DMS 273 treated with DMSO at 0.1 percent for 48 hours (cell line): ENCODE measurements at places on chromosomes 2 and 18.

- no peak for DNase-seq
Measured at GRCh38 chr18:35861367-35862118, 110.9 kb upstream of the RMP24 start.

DNA sequence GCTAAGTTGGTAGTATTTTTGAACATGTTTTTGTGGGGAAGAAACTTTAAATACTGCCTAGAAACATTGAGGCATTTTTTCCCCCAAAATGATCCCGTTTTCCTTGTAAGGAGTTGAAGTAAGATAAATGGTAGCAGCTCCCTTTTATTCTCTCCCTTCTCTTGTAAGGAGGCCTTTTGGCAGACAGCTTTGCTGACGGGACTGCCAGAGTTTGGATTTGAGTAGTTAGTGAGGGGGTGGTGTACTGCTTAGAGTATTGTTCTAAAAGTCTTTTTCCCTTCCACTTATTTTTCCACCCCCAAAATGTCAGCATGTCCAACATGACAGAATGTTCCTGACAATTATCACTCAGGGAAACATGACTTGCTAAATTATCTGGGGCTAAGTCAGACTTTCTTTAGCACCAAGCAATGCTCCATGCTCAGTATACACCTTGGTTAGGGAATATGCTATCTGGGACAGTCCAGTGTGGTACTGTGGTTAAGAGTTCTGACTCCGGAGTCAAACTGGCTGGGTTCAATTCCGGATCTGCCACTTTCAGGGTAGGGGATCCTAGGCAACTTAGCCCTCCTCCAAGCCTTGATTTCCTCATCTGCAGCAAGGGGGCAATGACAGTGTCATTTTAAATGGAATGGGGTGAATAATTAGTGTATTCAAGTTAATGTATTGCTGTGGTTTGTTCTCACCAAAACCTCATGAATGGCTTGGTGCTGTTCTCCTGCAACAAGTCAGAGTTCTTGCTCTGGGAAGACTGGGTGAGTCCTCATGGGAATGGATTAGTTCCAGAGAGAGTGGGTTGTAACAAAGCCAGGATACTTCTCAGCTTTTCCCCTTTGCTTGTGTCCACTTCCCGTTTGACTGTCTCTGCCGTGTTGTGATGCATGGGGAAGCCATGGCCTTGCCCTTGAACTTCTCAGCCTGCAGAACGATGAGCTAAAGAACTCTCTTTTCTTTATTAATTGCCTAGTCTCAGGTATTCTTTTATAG is 116.2 kb downstream of the TANC1 start:
- DNase-seq: no peak

- no peak for DNase-seq
Measured at GRCh38 chr2:190763901-190764514, 115.1 kb downstream of the NAB1 start.

DNA sequence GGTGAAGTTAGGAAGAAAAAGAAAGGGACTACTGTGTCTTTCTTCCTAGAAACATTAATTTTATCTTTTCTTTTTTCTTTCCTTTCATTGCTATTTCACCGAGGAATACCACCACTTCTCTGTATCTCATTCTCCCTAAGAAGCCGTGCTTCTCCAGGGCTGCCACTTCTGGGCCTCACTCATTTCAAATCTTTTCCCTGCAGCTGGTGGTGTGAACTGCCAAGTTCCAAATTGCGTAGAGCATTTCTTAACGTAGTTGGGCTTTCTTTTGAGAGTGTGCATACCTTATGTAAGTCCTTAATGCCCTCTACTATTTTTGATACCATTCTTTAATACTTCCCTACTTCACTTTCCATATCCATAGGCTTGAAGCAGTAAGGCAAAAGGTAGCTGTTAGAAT is 66.7 kb upstream of the CYP1B1 start:
- DNase-seq: no peak

- DNase-seq: no peak
Measured at GRCh38 chr2:222307143-222307756, 8.5 kb upstream of the PAX3 start.

DNA sequence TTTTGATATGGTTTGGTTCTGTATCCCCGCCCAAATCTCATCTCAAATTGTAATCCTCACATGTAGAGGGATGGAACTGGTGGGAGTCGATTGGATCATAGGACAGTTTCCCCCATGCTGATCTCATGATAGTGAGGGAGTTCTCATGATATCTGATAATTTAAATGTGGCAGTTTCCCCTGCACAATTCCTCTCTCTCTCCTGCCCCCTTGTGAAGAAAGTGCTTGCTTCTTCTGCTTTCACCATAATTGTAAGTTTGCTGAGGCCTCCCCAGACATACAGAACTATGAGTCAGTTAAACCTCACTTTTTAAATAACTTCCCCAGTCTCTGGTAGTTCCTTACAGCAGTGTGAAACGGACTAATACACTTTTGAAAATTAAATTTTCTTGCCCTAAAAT is 12.3 kb upstream of the KCNJ3 start:
- no peak for DNase-seq

- no peak for DNase-seq
Measured at GRCh38 chr2:224134003-224134734, 95.1 kb upstream of the SERPINE2 start.

GRCh38 chr2:200738590-200738989 is 73.1 kb upstream of the BZW1 start:
- DNase-seq: no peak

- no peak for DNase-seq
Measured at GRCh38 chr2:56082665-56083064, 101.1 kb upstream of the CCDC85A start.
